ENCODE measurements at places on chromosomes 12 and 14. TPM values are rescaled to one million over a fixed set of nuclear protein-coding genes. Genes with fewer than 3 reads are reported as not detected.
A peak's percentile ranks its signal among the peaks of the same experiment; 100 is the strongest.

- peak; percentile 41 for DNase-seq
- H3K27me3 ChIP-seq = no peaks in the 10 kb centered on the region
- H3K4me1 ChIP-seq = no peaks in the 10 kb centered on the region
- H3K4me3 ChIP-seq = peak within 1 kb of the TSS; percentile 30
- peak within 1 kb of the TSS; percentile 82 for H3K27ac ChIP-seq
These were observed at the start of gene LUM for GRCh38 chr12:91111366-91112325. TSS of gene LUM (minus strand) at chr12:91111494. CDS start at chr12:91108979, 2,515 bp downstream.

GRCh38 chr14:64572386-64573104 is 22.8 kb downstream of the PPP1R36 start:
- DNase-seq = no peak
- H3K36me3 ChIP-seq = no peaks in the 10 kb centered on the region
- H3K27ac ChIP-seq = no peak overlapping the region
- no peak overlapping the region for H3K4me3 ChIP-seq
- H3K27me3 ChIP-seq = no peaks in the 10 kb centered on the region

DNA sequence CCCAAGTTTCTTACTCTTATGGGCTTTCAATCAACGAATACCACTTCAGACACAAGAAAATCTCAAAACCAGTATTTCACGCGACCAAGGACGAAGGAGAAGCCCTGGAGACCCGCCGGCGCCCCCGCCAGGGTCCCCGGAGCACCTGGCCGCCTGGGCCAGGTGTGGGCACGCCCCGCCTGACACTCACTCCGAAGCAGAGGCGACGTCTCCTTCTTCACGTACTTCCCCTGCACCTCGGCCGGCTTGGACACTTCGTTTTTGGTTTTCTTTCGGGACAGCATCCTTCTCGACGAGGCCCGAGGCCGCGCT is 466 bp downstream of the SAV1 start:
- H3K4me1 ChIP-seq = no peaks in the 10 kb centered on the region
- peak overlapping the region; percentile 93 for H3K4me3 ChIP-seq
- no peaks in the 10 kb centered on the region for H3K27me3 ChIP-seq
- peak overlapping the region; percentile 93 for H3K27ac ChIP-seq
- peak; percentile 36 for DNase-seq
- no peaks in the 10 kb centered on the region for H3K36me3 ChIP-seq

- H3K4me3 ChIP-seq = no peak overlapping the region
- H3K4me1 ChIP-seq = peaks cover 12% of the 10 kb centered on the region
- no peaks in the 10 kb centered on the region for H3K36me3 ChIP-seq
- H3K27me3 ChIP-seq = no peaks in the 10 kb centered on the region
- H3K27ac ChIP-seq = no peak overlapping the region
- no peak for DNase-seq
These were observed 52.8 kb downstream of the ELK3 start for GRCh38 chr12:96246926-96247505.

The OTOGL gene
- 0.26 TPM for total RNA-seq

The PIWIL1 gene
- total RNA-seq = 0.62 TPM

The P2RX7 gene
- total RNA-seq = 7.7 TPM
